A549 treated with GW870086 at 1 μM for 4 hours (cell line): ENCODE measurements at places on chromosomes 3 and 15. TPM values are rescaled to one million over a fixed set of nuclear protein-coding genes. Genes with fewer than 3 reads are reported as not detected.

C15orf62 gene
- 0.07 to 0.09 TPM in 2 of 5 replicates, not detected in the others for total RNA-seq

UCN2 gene
- total RNA-seq: 8.0 to 10.3 TPM (median 8.5 TPM) in 5 replicates

SYNM gene
- 32.6 to 36.3 TPM (median 33.6 TPM) in 5 replicates for total RNA-seq

PXYLP1 gene
- 8.0 to 12.0 TPM (median 10.2 TPM) in 5 replicates for total RNA-seq

RARB gene
- 5.1 to 8.9 TPM (median 7.6 TPM) in 5 replicates for total RNA-seq

RETNLB gene
- not detected in 5 replicates for total RNA-seq

NRROS gene
- not detected in 5 replicates for total RNA-seq
